ENCODE measurements at places on chromosomes 1 and 21.

DNA sequence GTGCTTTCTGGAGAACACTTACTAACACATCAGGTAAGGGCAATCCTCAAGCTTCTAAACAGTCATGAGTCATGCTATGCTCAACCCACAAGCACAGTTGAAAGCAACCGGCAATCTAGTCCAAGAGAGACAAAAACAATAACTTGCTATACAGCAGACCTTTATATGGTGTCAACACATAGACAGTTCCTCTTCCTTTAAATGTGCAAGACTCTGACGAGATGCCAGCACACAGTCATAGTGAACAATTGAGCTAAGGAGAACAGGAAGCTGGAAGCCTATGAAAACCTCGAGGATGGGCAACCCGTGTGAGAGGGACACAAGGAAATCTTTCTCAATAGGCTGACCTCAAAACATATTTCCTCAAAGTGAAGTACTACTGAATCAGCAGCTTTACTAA, 5.3 kb downstream of the ADIPOR1 start:
- DNase-seq, result no peak

DNA sequence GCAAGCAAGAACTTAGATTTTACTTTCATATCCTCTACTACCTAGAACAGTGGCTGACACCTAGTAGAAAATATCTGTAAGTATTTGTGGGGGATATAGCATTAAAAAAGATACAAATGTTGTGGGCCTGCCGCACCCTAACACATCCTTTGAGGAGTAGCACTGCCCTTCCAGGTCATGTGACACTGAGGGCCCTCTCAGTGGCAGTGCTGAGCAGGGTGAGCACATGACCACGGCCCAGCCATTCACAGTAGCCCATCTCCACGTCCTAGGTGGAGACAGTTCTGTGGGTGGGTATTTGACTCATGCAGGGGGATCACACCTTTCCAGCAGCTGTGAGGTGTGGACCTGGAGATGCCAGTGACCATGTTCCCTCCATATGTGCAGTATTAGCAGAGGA, 108.9 kb downstream of the OMA1 start:
- DNase-seq, result no peak

GRCh38 chr1:90782046-90782445, 64.9 kb upstream of the BARHL2 start:
- no peak for DNase-seq

- DNase-seq, result no peak
These were observed 234.1 kb downstream of the ADGRL2 start for GRCh38 chr1:82034812-82035211.

DNA sequence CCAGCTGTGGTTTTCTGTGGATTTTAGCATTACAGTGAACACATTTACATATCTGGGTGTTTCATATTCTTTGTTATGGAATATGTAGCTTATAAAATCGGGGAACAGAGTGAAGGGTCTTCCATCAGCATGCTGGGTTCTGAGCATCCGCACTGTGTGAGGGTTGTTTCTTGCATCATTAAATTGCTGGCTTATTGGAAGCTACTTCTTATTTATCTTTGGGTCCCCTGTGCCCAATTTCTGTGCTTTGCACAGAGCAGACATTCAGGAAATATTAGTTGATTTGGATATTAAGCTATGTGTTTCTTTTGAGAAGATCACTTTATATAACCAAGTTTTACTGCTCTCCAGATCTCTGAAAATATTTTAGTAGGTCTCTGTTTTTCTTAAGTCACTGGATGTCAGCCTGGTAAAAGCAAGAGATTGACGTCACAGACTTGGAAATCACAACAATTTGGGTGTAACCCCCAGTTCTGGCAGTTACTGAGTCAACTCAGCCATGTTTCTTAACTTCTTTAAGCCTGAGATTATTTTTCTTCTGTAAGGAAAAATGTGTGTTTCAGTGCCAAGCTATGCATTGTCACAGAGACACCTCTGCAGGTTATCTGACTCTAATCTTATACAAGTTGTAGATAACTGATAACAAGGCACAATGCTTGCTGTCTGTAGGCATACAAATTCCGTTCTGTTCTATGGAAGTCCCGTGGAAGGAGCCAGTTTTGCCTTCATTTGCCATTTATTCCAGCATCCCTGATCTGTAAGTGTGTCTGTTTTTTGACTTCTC, 258.3 kb upstream of the KAZN start:
- no peak for DNase-seq

DNA sequence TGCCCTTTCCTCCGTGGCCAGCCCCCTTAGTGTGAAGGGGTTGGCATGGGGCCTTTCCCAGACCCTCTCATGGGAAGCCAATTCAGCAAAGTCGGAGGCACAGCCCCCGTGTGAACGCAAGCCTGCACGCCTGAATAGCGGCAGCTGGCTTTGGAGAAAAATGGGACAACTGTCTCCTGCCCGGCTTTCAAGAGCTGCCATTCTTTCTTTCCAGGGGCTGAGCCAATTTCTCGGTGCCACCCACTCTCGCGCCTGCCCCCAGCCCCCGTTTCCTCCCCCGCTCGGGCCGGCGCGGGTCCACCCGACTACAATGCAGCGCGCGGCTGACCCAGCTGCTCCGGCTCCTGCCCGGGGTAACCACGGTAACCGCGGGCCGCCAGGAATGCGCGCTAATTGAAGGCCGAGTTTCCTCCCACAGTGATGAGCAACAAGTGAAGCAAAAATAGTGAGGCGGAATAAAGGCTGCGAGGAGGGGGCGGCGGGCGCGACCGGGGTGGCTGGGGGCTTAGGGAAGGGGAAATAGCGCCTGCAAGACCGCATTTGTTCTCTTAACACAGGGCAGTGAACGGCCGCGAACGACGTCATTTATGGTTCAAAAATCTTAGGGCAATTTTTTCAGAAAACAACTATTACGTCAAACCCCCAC, 27.8 kb downstream of the ILDR2 start:
- DNase-seq, result peak; percentile 86

- no peak for DNase-seq
These were observed 82.6 kb downstream of the UCHL5 start for GRCh38 chr1:192976576-192976975.

- DNase-seq, result no peak
These were observed 892.5 kb downstream of the PLA2G4A start for GRCh38 chr1:187721216-187721615.

GRCh38 chr1:58739856-58740466, 40.1 kb upstream of the MYSM1 start:
- peak; percentile 31 for DNase-seq

DNA sequence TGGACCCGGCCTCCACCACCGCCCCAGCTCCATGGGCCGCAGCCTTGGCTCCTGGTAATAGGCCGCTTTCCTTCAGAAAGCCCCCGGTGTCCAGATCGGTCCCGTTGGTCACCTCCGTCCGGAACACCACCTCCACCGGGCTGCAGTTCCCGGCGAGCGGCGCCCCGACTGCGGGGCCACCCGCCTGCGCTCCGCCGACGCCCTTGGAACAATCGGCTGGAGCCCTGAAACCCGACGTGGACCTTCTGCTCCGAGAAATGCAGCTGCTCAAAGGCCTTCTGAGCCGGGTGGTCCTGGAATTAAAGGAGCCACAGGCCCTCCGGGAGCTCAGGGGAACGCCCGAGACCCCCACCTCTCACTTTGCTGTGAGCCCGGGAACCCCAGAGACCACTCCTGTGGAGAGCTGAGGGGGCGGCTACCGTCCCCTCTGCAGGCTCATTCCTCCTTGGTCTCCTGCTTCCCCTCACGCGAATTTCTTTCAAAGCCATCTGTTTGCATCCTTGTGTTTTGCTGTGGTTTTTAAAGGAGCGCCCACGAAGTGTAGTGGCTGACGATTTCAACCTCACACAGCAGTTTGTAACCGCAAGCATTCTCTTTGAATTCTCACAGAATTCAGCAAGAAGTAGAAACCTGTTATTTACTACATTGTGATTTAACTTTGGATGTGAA, 6.0 kb downstream of the FCRLB start:
- DNase-seq, result no peak

DNA sequence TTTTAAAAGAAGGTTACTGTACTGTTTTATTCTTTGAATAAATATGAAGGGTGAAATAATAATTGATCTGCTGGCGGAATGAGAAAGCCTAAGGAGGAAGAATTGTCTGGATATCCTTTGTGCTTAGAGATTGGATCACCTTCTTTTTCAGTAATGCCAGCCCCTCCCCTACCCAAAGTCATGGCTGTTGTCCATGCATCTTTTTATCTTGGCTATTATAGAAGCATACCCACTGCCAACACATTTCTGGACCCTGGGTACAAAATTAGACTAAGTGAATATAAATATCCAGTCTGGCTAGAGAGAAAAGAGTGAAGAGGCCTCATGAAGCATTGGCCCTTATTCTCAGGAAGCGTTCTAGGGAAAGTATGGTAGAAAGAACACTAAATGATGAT, 28.1 kb downstream of the AK4 start:
- DNase-seq, result no peak

- DNase-seq, result no peak
These were observed 479 bp downstream of the RGS16 start for GRCh38 chr1:182603646-182604174.

- DNase-seq, result peak; percentile 38
These were observed 891 bp downstream of the RPS6KA1 start for GRCh38 chr1:26530410-26530894.

DNA sequence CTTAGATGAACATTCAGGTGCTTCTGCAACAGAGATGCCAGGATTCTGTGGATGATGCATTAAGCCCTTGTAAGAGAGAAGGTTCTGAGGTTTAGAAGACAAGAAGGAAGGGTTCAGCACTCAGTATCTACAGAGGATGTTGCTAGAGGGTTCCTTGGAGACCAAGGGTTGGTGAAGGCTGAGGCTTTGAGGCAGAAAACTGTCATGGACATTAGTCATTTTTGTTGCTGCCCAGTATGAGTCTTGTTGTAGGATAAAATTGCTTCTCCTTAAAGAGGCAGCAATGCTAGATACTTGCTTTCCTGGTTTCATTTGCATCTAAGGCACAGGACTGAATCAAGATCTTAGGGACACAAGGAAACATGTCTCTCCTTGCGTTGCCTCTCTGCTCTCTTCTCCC, 319.4 kb upstream of the NFIA start:
- DNase-seq, result no peak

- no peak for DNase-seq
These were observed 107.6 kb downstream of the CCDC185 start for GRCh38 chr1:223500560-223501425.

DNA sequence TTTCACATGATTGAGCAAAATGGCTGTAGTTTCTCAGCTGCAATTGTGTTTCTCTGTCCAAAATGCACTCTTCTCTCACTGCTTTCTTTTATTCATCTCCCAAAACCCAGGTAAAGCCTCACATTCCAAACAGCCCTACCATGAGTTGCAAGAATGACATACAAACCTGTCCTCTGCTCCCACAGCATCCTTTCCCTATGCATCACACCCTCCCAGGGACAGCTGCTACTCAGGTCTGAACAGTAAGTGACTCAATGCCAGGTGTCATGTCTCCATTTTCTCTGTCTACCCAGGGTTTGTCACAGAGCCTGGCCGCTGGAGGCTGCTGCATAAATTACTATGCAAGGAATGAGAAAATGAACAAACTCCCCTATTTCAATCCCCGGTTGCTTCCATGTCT, 118.5 kb downstream of the PLD5 start:
- DNase-seq, result no peak

- peak; percentile 53 for DNase-seq
These were observed 867 bp downstream of the PTGFRN start for GRCh38 chr1:116910379-116911187.

- no peak for DNase-seq
These were observed 110.9 kb upstream of the IFFO2 start for GRCh38 chr1:19067182-19067911.

GRCh38 chr1:1196431-1197187, 9.8 kb downstream of the TNFRSF18 start:
- DNase-seq, result peak; percentile 3

GRCh38 chr1:147641695-147642592, 28.4 kb downstream of the ACP6 start:
- peak; percentile 37 for DNase-seq

- no peak for DNase-seq
These were observed 55.5 kb upstream of the TLR5 start for GRCh38 chr1:223198628-223198965.

DNA sequence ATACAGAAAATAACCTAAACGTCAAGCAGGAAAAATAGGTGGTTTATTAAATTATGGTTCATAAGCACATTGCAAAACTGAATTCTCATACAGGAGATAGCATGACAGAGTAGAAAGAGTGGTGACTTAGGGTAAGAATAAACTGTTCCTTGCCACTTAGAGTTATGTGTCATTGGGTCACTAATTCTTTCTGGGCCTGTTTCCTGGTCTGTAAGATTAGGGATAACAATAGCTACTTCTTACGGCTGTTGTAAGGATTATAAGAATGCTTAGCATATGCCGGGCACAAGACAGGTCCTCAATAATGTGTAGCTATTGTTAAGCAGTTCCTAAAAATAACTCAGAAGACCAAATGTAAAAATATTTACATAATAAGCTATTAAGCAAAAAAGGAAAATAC, 24.2 kb downstream of the SNRNP40 start:
- no peak for DNase-seq

GRCh38 chr1:22545141-22545540, 18.1 kb upstream of the EPHA8 start:
- DNase-seq, result no peak

GRCh38 chr1:37890378-37891014, 31.1 kb upstream of the MTF1 start:
- DNase-seq, result no peak

DNA sequence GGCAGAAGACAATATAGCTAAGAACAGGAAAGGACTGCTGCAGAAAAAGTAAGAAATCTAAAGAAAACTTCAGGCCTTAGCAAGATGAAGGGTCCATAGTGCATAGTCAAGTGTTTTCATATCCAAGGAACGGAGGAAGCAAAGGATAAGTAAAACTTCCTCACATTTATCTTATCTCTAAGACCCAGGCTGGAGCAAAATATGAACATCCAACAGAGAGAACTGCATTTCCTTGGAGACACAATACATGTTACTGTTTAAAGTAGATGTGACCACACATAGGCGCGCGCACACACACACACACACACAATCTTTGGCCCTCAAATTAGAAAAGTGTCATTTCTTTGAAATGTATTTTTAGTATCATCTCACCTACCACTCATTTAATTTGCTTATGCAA, 66.7 kb downstream of the TTLL7 start:
- no peak for DNase-seq

GRCh38 chr1:109283748-109284600, 1.0 kb upstream of the PSRC1 start:
- DNase-seq, result no peak

- no peak for DNase-seq
These were observed 228.8 kb upstream of the IRF2BP2 start for GRCh38 chr1:234838820-234839219.

DNA sequence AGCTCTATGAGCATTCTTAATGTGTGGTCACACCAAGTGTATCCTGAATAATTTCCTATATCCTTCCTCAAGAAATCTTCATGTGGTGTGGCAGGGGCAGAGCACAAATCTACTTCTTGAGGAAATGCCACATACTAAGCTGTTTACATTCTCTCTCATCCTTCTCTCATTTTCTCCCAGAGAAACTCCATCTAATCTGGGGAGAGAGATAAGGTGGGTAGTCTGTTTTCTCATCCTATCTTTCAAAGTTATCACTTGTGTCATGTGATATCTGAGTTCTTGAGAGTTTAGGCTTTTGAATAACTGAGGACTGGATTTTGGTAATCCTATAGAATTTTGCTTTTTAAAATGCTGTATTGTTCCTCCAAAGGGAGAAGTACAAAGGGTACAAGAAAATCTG, 141.9 kb upstream of the LRRC7 start:
- DNase-seq, result no peak

All from nephron progenitor cell (in vitro differentiated cells).